Stimulated activated CD4-positive, alpha-beta T cell treated with anti-CD3 and anti-CD28 coated beads, Interleukin-1b, Interleukin-23, amount 100 ng/mL, for 1 hour (primary cell): ENCODE measurements at places on chromosomes 4 and X.
A peak's percentile ranks its signal among the peaks of the same experiment; 100 is the strongest.

GRCh38 chrX:136711147-136711546 is 63.2 kb downstream of the CD40LG start:
- DNase-seq, result no peak

DNA sequence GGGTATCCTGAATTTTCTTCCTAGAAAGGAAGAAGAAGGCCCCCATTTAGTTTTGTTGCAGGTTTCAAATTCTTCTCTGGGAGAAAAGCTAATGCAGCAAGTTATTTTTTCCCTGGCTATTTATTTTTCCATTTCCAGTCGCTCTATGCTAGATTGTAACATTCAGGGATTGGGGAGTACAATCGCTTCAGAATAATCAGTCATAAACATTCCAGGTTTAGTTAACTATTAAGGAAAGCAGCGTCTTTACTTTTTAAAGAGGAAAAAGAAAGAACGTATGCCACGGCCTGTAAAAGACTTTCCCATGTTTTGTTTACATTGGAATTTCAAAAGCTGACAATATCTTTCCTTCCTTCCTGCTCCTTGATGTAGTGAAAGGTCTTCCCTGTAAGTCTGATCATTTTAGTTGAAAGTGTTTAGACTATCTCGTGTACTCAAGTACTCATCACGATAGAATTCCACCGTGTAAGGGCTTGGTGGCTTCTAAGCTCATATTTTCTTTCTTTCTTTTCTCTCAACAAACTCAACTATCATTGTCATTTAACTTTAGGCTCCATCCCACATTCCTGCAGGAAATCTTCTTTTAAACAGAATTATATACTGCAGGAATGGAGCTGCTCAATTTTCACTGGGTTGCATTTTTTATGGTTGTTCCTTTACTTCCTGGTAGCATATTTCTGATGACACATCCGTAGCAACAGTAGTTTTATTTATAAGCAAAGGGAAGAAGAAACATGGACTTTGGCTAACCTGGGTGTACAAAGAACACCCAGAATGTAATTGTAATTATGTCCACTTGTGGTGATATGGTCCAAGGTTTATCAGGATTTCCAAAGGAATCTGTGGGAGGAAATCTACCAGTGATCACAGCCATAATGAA is 213.1 kb upstream of the FAT1 start:
- no peak for DNase-seq

DNA sequence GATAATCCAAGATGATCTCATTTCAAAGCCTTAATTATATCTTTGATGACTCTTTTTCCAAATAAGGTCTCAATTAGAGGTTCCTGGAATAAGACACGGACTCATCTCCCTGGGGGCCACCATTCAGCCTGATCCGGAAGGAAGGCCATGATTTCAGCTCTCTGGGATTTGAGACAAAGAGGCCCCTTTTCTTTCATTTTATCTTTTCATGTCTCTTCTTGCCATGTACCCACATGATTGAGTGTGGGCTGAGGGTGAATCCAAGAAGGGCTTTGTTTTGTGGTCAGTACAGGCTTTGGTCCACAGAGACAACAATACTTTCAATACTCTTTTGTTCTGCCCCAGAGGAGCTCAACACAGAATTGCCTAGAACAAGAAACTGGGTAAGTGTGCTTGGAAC is 261.2 kb downstream of the TRIML1 start:
- DNase-seq, result no peak

GRCh38 chr4:98338761-98339438 is 77.7 kb downstream of the RAP1GDS1 start:
- no peak for DNase-seq

- no peak for DNase-seq
Observed at GRCh38 chrX:111445485-111445884, 33.5 kb upstream of the DCX start.

DNA sequence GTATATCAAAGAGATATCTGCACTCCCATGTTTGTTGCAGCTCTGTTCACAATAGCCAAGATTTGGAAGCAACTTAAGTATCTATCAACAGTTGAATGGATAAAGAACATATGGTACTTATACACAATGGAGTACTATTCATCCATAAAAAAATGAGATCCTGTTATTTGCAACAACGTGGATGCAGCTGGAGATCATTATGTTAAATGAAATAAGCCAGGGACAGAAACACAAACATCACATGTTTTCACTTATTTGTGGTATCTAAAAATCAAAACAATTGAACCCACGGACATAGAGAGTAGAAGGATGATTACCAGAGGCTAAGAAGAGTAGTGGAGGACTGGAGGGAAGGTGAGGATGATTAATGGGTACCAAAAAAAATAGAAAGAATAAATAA is 14.2 kb downstream of the IQCM start:
- no peak for DNase-seq

DNA sequence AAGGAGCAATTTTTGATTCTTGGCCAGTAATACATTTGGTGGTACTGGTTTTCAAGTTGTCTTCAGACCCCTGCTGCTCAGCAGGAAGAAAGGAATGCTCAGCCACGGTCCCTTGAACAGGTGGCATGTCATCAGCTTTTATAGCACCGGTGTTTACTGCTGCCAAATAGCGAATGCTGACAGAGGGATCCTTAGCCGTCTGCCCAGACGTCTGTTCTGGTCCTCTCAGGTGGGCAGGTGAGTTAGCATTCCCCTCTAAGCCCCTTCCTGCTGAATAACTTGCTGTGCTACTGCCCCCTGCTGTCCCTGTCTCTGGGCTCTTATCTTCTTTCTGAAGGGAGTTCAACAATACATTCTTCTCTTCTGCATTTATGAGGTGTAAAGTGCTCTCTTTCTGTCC is 28.4 kb downstream of the BOD1L1 start:
- DNase-seq, result no peak

DNA sequence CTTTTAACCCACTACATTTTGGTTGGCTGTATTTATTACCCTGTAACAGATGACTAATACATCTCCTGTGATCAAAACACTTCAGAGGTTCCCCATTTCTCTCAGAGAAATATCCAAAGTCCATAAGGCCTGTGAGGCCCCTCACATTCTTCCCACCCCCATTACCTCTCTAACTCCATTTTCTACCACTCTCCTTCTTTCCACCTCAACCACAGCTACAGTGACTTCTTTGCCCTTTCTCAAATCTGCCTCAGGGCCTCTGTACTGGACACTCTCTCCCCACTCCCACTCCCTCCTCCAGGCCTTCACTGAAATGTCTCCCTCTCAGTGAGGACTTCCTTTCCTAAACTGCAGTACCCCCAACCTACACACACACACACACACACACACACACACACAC is 8.4 kb upstream of the TMEM144 start:
- DNase-seq, result no peak

DNA sequence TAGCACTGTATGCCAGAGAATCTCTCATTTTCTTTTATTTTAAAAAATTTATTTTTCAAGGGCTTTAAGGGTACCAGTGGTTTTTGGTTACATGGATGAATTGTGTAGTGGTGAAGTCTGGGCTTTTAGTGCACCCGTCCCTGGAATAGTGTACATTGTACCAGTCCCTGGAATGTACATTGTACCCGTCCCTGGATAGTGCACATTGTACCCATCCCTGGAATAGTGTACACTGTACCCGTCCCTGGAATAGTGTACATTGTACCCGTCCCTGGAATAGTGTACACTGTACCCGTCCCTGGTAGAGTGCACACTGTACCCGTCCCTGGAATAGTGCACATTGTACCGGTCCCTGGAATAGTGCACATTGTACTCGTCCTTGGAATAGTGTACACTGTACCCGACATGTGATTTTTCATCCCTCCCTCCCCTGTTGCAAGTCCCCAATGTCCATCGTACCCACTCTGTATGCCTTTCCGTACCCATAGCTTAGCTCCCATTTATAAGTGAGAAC is 56.1 kb upstream of the HELT start:
- no peak for DNase-seq

GRCh38 chr4:169662206-169662605 is 41.8 kb downstream of the CLCN3 start:
- no peak for DNase-seq

GRCh38 chrX:50704360-50704759 is 109.6 kb downstream of the SHROOM4 start:
- DNase-seq, result no peak

- no peak for DNase-seq
Observed at GRCh38 chr4:1599026-1599481, 85.1 kb downstream of the FAM53A start.

GRCh38 chr4:8155048-8155447 is 3.6 kb downstream of the ABLIM2 start:
- no peak for DNase-seq

GRCh38 chrX:68304602-68305001 is 128.7 kb downstream of the OPHN1 start:
- no peak for DNase-seq

DNA sequence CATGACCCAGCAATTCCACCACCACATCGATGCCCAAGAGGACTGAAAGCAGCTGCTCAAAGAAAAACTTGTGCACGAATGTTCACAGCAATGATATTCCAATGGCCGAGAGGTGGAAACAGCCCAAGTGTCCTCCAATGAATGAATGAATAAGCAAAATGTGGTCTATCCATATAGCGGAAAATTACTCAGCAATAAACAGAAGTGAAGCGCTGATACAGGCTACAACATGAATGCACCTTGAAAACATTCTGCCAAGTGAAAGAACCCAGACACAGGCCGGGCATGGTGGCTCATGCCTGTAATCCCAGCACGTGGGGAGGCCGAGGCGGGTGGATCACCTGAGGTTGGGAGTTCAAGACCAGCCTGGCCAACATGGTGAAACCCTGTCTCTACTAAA is 5.2 kb upstream of the SLC2A9 start:
- no peak for DNase-seq

- no peak for DNase-seq
Observed at GRCh38 chrX:8432396-8432795, 32.2 kb upstream of the VCX3B start.

DNA sequence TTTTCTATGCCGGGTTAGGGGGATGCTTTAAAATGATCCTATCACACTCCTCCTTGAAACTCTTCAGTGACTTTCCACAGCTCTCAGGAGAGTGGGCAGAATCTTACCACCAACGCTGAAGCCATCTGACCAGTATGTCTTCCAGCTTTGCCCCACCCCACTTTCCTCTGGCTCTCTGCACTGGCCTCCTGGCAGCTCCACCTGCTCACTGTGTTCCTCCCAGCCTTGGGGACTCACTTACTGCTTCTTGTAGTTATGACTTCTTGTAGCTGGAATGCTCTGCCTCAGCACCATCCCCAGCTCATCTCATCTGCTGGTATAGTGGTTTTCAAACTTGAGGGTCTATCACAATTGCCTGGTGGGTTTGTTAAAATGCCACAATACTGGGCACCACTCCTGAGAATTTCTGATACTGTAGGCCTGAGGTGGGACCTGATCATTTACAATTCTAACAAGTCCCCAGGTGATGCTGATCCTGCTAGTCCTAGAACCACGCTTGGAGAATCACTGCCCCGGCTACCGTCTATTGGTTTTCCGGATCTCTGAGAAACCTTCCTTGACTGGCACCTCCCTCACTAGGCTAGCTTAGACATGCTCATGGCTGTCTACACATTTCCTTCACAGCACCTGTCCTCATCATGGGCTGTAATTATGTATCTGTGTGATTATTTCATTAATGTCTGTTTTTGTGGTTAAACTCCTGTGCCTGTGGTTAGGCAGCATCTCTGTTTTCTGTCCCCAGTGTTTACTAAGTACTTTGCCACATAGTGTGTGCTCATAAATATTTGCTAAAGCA is 152.2 kb downstream of the MGST2 start:
- DNase-seq, result no peak

DNA sequence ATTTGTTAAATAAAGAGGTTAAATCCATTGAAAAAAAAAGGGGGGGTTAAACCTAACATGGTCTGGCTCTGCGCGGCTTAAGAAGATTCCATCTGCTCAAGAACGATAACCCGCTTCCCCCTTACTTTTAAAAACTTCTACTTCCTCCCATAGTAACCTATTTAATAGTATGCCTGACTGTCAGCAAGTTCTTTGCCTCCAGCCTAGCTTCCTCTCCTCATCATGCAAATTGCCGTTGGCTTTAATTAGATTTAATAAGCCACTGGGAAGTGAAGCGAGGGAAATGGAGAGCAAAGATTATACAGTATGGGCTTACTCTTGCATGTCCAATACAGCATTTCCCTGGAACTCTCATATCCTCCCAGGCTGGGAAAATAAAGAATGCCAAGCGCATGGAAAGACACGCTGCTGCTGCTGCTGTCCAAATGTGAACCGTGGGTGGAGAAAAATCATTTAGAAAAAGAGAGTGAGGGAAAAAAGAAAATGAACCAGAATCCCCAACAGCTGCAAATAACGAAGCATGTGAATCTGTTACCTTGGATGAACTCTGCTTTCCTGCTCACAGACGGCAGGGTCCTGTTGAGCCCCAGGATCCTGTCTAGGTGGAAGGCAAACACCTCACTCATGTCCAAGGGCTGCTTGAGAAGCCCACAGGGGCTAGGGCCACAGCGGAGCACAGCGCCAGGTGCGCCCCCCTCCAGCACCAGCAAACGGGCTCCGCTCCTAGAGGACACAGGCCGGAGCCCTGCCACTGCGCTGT is 2.7 kb downstream of the GASK1B start:
- no peak for DNase-seq

DNA sequence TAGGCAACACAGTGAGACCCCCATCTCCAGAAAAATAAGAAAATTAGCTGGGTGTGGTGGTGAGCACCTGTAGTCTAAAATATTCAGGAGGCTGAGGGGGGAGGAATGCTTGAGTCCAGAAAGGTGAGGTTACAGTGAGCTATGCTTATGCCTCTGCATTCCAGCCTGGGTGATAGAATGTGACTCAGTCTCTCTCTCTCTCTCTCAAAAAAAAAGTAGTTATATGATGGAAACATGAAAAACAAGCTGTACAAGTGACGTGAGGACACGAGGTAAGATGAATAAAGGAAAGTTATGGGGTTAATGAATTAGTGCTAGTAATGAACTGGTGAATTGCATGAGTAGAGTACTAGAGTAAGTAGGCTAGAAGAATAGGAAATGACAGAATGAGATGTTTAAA is 21.8 kb upstream of the CAMK2D start:
- no peak for DNase-seq

DNA sequence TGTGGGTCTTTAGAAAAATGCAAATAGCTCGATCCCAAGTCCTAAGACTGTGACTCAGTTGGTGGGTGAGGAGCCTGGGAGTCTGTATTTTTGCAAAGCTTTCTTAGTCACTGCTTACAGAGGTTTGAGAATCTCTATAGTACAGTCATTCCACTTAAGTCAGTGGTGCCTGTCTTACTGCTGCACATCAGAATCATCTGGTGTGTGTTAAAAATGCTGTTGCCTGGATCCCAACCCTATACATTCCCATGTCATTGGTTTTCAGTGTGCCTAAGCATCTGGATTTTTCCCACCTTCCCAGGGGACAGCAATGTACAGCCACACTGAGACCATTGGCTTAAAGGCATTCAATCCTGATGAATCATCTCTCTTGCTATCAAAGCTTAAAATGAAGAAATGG is 21.0 kb upstream of the GEMIN8 start:
- no peak for DNase-seq

- DNase-seq, result no peak
Observed at GRCh38 chr4:94741304-94741703, 16.5 kb upstream of the BMPR1B start.

DNA sequence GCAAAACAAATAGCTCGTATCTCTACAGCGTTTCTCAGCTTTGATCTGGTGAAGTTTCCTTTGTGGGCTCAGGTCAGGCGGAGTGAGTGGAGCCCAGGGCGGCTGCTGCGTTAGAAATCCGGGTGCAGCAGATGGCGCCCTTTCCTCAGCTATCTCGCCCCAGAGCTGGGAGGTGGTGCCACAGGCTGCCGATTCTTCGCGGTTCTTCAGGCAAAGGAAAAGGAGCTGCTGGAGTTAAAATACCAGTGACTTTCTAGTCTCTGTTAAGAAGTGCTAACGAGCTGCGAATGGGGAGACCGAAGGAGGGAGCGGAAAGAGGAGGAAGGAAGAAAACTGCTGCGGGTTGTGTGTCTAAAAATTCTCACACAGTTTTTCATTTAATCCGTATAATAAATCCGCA is 114.6 kb downstream of the CPE start:
- peak; percentile 39 for DNase-seq
